ENCODE measurements at places on chromosomes 4 and X.

- DNase-seq = no peak
Observed at GRCh38 chr4:140931911-140932310, 175.7 kb upstream of the TBC1D9 start.

DNA sequence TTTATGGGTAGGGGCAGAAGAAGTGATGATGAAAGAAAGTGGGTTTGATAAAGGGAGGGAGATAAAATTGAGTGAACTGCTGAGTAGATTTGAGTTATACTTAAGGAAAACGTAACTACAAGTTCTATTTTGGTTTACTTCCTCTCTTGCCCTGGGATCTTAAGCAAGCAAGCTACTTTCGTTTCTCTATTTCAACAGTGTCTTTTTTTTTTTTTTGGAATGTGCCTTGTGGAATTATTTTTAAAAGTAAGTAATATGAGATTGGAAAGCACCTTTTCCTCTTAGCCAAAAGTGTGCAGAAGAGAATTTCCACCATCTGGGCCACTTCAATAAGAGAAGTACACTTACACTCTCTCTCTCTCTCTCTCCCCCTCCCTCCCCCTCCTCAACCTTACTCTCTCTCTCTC is 16.0 kb upstream of the C4orf36 start:
- no peak for DNase-seq

- DNase-seq = no peak
Observed at GRCh38 chr4:152064282-152064681, 303.5 kb upstream of the GATB start.

- no peak for DNase-seq
Observed at GRCh38 chr4:160928482-160928881, 1235.3 kb downstream of the FSTL5 start.

DNA sequence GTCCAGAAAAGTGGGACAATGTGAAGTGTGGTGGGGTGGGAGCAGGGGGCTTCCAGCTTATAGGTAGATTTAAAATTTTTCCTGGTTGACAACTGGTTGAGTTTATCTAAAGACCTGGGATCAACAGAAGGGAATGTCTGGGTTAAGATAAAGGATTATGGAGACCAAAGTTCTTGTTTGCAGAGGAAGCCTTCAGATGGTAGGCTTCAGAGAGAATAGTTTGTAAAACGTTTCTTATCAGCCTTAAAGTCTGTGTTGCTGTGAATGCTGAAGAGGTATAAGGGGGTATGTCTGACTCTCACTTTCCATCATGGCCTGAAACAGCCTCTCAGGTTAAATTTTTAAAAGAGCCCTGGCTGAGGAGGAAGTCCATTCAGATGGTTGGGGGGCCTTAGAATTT is 20.5 kb downstream of the MGST2 start:
- DNase-seq = no peak

- DNase-seq = no peak
Observed at GRCh38 chr4:54575919-54576318, 81.8 kb upstream of the KIT start.

DNA sequence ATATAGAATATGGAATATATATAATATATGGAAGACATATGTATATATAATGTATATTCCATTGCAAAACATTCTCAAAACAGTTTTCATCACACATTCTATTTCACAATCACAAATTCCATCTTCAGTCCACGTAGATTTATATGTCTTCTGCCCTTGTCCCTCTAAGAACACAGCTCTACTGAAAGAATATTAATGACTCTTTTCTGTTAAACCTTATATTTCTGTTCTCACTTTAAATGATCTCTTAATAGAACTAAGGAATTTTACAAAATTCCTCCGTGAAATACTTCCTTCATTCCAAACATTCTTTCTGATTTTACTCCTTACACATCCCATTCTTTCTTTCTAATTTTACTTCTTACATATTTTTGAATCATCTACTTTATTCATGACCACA is 1043.1 kb upstream of the PABPC4L start:
- DNase-seq = no peak

DNA sequence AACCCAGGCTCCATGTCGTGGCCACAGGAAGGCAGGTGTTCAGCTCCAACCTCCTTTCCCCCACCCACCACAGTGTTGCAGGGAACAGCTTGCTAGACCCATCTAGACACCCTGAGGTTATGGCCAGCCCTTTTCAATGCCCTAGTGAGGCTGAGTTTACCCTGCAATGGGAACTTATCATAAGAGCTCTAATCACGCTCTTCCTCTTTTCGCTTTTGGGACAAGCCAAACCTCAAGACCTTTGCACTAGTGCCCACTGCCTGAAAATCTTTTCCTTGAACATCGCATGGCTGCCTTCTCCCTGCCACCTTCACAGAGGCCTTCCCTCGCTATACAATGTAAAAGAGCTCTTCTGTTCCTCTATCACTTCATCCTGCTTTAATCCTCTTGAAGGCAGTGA is 2.4 kb upstream of the FGFBP2 start:
- DNase-seq = no peak

- DNase-seq = no peak
Observed at GRCh38 chr4:7135389-7135746, 57.0 kb upstream of the SORCS2 start.

GRCh38 chrX:33014086-33014485 is 197.3 kb downstream of the DMD start:
- no peak for DNase-seq

DNA sequence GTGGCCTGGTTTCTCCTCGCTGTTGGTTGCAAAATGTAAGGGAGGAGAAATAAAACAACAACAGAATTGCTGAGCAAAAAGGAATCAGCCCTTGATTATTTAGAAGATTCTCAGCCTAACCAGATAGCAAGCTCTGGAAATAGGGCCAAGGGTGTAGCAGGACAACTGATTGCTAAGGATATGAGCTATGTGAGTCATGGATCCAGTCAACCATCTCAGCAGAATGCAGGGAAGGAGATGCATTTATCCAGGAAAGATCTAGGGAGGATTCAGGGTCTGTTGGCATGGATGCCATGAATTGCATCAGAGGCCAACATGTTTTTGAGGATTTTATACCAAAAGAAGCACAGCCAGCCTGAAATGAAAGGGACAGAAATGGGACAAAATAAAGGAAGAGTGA is 2.2 kb upstream of the XAGE3 start:
- DNase-seq = no peak

- DNase-seq = no peak
Observed at GRCh38 chr4:3268395-3269104, 19.6 kb downstream of the MSANTD1 start.

DNA sequence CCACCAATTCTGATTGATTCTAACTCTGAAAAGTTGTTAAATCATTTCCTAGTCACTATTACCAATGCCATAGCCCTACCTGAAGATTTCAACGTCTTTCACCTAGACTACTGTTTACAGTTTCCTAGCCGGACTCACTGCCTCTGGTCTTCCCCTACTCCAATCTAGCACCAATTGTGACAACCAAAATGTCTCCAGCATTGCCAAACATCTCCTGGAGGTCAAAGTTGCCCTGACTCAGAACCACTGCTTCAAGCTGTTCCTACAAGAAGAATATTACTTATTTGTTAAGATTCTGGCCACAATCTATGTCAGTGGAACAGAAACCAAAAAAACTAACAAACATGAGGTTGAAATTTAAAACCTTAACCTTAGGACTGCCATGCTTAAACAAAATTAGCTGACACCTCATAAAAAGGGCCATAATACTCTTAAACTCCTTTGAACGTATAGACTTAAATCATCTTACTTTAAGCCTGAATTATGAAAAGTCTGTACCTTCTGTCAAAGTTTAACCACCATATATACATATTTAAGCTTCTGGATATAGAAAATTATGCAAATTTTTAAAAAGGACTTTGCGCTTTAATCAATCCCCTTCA is 2.1 kb downstream of the PDS5A start:
- DNase-seq = no peak

DNA sequence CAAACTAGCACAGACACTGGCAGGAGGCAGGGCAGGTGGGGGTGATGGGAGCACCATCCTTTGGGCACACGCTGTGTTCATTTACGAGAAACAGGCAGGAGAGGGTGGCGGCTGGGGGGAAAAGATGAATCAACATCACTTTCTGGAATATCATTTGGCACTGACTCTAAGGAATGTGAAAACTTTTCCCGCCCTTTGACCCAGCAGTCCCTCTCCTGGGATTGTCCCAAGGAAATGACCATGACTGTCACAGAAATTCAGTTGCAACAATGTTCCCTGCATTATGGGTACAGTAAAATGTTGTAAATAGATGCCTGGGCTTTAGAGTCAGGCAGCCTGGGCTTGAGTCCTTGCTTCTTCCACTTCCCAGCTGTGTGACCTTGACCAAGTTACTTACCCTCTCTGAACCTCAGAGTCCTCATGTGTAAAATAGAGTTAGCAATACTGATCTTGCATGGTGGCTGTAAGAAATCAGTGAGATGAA is 58.6 kb downstream of the ABLIM2 start:
- DNase-seq = no peak

GRCh38 chrX:68112321-68112720 is 321.0 kb downstream of the OPHN1 start:
- DNase-seq = no peak

DNA sequence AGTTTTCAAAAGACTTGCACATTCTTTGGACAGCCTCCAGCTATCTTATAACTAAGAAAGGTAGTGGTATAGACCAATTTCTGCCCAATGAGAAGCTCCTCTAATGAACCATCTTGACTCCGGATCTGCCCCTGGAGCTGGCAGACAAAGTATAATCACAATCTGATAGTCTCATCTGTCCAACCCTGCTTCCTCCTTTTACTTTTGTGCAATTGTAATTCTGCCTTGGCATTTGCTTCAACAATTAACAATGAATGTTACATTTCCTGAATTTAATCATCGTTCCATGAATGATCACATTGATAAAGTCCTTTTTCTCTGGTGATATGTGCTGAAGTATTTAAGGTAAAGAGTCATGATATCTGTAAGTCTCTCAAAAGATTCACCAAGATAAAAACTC is 27.8 kb downstream of the FRYL start:
- no peak for DNase-seq

DNA sequence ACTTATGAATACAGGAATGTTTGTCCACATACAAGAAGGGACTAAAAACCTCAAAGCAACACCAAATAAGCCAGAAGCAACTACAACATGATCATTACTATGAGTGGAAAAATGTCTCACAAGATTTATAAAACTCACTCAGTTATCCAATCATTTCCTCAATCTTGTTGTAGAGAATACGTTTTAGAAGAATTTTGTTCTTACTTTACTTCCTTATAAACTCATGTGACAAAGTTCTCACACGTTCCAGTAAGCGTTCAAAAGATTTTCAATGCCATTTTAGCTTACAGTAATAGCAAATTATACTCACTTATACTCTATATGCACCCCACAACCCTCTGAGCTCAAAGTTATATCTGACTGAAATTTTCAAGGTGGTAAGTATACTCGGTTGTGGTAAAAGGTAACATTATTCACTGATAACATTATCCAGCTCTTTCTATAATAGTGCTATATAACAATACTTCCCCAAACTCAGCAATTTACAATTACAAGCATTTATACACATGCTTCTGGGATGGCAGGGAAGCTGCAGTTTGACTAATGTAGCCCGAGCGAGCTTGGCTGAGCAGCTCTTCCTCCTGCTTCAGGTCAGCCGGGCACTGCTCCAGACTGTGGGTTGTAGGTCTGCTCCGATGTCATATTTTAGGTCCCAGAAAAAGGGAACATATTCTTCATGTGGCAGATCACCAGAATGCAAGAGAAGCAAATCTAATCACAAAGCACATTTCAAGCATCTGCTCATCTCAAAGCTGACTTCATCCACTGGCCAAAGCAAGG is 226.3 kb downstream of the RCHY1 start:
- no peak for DNase-seq

GRCh38 chrX:20143561-20143960 is 1.9 kb upstream of the EIF1AX start:
- DNase-seq = no peak

- no peak for DNase-seq
Observed at GRCh38 chrX:107677501-107677901, 49.2 kb downstream of the PRPS1 start.

- no peak for DNase-seq
Observed at GRCh38 chr4:99126376-99126775, 17.7 kb downstream of the ADH4 start.

DNA sequence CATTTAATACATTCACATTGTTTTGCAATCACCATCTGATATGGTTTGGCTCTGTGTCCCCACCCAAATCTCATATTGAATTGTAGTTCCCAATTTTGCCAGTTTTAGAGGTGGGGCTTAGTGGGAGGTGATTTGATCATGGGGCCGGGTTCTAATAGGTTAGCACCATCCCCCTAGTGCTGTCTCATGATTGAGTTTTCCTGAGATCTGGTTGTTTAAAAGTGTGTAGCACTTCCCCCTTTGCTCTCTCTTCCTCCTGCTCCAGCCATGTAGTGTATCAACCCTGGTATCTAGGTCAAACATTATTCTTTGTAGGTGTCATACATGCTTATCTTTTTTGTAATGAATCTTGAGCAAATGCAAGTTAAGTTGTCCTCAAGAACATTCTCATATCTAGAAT is 83.3 kb upstream of the KIT start:
- DNase-seq = no peak

DNA sequence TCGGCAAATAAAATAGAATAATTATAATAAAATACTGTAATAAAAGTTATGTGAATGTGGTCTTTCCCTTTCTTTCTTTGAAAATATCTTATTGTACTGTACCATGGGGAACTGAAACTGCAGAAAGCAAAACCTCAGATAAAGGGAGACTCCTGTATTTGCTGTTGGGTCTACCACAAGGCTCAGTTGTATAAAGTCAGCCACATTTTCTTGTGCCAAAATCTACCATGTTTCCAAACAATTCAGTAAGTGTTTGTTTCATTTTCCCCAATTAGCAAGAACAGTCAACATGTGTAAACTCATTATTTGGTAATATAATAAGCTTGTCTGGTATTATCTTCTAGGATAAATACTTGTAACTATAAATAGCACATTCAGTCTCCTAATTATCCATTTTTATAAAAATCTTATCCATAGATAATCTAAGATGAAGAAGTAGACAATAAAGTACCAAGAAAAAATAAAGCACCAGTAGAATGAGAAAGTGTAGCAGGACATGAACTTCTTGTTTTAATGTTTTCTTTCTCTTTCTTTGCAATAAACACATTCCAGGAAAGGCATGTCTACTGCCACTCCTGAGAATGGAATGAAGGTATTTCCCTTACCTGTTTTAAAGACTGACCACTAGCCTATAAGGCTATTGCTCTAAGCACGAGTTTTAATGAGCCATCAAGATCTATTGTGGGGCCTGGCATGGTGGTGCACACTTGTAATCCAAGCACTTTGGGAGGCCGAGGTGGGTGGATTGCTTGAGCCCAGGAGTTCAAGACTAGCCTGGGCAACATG is 15.0 kb upstream of the OTUD4 start:
- DNase-seq = no peak

GRCh38 chr4:15005474-15006115 is 3.3 kb downstream of the CPEB2 start:
- no peak for DNase-seq

- no peak for DNase-seq
Observed at GRCh38 chr4:122674371-122674770, 53.5 kb upstream of the IL21 start.

- DNase-seq = no peak
Observed at GRCh38 chrX:38896724-38897298, 95.6 kb downstream of the MID1IP1 start.

- no peak for DNase-seq
Observed at GRCh38 chr4:169207436-169208089, 63.2 kb downstream of the SH3RF1 start.

- DNase-seq = no peak
Observed at GRCh38 chr4:8817813-8818062, 53.9 kb downstream of the HMX1 start.
